ENCODE measurements at places on chromosomes 5 and 9. TPM values are rescaled to one million over a fixed set of nuclear protein-coding genes. Genes with fewer than 3 reads are reported as not detected.

The CER1 gene
- total RNA-seq: not detected

DNA sequence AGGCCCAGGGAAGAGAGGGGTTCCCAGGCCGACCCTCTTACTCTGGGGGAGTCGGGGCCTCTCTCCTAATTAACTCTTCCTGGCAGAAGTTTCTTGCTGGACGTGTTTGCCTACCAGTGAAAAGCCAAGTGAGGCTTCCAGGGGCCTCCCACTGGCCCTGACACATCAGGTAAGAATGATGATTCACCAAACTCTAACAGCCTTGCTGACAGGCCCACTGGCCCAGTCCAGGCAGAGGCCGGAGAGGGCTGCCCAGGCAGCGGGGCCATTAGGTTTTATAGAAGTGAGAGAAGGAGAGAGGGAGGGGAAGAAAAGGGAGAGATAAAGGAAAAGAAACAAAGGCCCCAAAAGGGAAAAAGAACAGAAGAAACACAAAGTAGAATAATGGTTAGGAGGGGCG is 50.8 kb upstream of the FOXE1 start:
- peak; percentile 87 for DNase-seq

The KIF3A gene
- total RNA-seq: 2.9 TPM

GRCh38 chr5:37715992-37716391 is 123.8 kb downstream of the GDNF start:
- DNase-seq: no peak

DNA sequence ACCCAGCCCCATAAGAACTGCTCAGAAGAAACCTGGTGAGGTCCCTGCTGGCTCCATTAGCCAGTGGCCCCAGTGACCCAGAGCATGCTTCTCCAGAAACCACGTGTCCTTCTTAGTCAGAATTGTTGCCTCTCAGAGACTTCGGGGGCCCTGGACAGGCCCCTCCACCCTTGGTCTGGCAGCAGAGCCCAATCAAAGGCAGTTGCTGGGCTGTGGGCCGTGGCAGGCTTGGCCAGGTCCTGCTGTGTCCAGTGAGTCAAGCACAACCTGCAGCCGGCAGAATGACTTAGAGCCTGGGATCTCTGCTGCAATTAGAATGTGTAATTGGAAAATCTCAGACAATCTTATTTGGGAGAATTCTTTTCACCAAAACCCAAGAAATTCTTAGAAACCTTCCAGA is 502.0 kb upstream of the KLF4 start:
- DNase-seq: no peak

The PTTG1 gene
- 313 TPM for total RNA-seq

The TMEM171 gene
- total RNA-seq: not detected

The ADRA1B gene
- total RNA-seq: 1.1 TPM

DNA sequence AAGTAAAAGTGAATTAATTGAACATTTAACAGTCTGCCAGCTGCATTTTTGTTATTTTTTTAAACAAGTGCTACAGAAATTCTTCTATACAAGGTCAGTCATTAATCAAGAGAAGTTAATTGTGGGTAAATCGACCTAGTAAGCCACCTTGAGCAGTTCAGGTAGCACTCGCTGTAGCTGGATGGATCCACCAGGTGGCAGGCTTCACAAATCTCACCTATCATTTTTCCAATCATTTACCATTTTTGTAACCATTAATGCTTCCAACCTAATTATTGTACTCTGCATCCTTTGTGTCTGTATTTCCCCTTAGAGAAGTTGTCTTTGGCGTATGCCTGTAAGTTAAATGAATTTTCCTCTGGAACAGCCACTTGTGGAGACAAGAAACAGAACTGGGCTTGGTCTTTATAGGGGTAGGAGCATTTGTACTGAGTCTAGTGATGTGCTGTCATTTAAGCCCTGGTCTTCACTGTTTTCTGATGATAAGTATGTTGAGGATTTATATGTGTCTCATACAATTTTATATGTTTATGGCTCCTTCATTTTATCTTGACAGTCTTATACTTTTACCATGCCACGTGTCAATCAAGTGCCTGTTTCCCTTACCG is 39.5 kb downstream of the CD180 start:
- DNase-seq: peak; percentile 45

GRCh38 chr9:22307013-22307711 is 139.5 kb upstream of the DMRTA1 start:
- DNase-seq: peak; percentile 45

GRCh38 chr9:109444771-109445320 is 53.3 kb downstream of the PTPN3 start:
- no peak for DNase-seq

DNA sequence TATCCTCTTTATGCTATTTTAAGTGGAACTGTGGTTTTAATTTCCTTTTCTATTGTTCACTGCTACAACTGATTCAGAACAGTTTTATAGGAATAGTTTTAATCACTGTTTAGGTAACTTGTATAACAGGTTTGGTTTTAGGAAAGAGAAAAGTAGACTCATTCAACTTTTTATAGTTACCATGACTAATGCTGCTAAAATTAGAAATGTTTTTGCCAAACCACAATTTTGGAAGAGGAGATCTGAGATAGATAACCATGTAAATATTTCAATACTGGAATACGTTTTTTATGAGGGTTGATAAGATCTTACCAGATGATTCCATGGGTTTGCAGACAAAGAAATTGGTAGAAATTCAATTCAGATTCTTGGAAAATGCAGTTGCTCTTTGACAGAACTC is 404.6 kb upstream of the ARRDC3 start:
- peak; percentile 39 for DNase-seq

The ZNF622 gene
- 106 TPM for total RNA-seq
